ENCODE measurements at places on chromosomes 6 and 20.
A peak's percentile ranks its signal among the peaks of the same experiment; 100 is the strongest.

- DNase-seq, result no peak
Measured at GRCh38 chr20:47785311-47785853, at the start of gene SULF2. Gene SULF2, minus strand, starts transcription at chr20:47785481. Its CDS starts 28,118 bp downstream, at chr20:47757363.

GRCh38 chr6:37889051-37889450 is 69.5 kb downstream of the ZFAND3 start:
- no peak for DNase-seq

DNA sequence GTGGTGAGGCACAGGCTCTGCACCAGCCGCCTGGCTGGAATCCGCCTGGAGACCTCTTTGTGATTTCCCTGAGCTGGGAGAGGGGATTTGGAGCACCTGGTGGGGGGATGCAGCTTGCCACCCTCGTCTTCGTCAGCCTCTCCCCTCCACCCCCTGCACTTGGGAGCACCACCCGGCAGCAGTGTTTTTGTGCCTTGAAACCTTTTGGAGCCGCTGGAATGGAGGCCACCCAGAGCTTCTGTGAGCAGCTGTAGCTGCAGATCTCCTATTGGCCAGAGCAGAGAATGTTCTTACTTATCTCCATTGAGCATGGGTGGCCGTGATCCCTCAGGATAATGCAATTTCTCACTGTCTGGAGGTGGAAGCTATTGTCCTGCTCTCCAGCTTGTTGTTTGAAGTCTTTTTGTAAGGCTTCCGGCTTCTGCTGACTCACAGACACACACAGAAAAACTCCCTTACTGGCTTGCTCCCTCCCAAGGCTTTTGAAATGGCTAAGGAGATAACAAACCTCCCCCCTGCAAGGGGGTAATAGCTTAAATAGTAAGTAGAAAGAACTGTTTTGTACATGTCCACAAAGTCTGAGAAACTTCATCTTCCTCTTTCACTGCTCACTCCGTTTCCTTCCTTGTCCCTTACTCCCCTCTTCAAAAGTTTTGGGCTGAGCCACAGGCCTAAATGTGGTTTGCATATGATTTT is 271.2 kb downstream of the PRL start:
- peak; percentile 5 for DNase-seq

DNA sequence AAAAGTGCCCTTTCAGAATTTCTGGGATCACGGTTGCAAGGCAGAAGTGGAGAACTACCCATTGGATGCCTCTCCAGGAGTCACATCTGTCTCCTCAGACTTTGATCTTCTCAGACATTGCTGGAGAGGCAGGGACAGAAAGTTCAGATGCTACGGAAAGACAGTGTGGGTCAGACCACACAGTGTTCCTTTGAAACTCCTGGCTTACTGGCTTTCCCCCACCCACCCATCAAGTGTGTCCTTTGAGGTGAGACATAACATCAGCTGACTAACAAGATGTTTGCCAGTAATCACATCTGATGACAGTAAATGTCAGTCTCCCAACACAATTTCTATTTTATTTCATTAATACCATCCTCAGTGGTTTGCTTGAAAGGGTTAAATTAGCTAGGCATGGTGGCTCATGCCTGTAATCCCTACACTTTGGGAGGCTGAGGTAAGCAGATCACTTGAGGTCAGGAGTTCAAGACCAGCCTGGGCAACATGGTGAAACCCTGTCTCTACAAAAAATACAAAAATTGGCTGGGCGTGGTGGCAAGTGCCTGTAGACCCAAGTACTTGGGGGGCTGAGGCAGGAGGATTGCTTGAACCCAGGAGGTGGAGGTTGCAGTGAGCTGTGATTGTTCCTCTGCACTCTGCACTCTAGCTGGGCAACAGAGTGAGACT is 67.2 kb upstream of the SNX9 start:
- DNase-seq, result peak; percentile 77

GRCh38 chr6:168968228-168968627 is 285.4 kb downstream of the THBS2 start:
- no peak for DNase-seq

- DNase-seq, result peak; percentile 63
Measured at GRCh38 chr6:31615748-31616147, 714 bp downstream of the AIF1 start.

GRCh38 chr20:63687419-63688178 is 8.9 kb upstream of the TNFRSF6B start:
- no peak for DNase-seq

DNA sequence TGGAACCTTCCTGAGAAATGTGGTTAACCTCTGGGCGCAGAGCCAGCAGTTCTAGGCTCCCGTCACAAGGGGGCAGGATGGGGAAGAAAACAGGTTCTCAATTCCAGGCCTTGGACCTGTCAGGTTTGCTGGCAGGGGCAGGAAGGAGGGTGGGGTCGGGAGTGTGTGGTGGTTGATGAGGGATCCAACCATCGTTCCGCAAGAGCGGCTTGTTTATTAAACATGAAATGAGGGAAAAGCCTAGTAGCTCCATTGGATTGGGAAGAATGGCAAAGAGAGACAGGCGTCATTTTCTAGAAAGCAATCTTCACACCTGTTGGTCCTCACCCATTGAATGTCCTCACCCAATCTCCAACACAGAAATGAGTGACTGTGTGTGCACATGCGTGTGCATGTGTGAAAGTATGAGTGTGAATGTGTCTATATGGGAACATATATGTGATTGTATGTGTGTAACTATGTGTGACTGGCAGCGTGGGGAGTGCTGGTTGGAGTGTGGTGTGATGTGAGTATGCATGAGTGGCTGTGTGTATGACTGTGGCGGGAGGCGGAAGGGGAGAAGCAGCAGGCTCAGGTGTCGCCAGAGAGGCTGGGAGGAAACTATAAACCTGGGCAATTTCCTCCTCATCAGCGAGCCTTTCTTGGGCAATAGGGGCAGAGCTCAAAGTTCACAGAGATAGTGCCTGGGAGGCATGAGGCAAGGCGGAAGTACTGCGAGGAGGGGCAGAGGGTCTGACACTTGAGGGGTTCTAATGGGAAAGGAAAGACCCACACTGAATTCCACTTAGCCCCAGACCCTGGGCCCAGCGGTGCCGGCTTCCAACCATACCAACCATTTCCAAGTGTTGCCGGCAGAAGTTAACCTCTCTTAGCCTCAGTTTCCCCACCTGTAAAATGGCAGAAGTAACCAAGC is 29.6 kb downstream of the SRSF3 start:
- DNase-seq, result peak; percentile 84

GRCh38 chr6:10852361-10852960 is 14.1 kb upstream of the MAK start:
- no peak for DNase-seq

DNA sequence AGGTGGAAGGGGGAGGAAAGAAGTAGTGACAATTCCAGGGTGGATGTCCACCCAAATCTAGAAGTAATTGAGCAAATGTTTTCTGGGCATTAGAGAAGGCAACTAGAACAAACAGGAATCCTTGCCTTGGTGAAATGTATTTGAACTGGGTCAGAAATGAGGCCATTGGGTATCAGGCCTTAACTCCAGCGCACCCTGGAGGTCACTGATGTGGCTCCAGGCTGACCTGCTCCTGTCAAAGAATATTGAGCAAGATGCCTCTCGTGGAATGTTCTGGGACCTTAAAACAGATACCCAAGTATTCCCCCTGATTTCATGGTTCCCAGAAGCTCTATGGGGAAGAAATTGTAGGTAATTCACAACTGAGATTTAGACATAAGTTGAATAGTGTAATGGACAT is 6.9 kb downstream of the HLA-DPB1 start:
- peak; percentile 32 for DNase-seq

GRCh38 chr6:5095236-5095635 is 10.1 kb downstream of the PPP1R3G start:
- DNase-seq, result no peak

- DNase-seq, result no peak
Measured at GRCh38 chr6:34389034-34389433, 3.4 kb downstream of the NUDT3 start.

DNA sequence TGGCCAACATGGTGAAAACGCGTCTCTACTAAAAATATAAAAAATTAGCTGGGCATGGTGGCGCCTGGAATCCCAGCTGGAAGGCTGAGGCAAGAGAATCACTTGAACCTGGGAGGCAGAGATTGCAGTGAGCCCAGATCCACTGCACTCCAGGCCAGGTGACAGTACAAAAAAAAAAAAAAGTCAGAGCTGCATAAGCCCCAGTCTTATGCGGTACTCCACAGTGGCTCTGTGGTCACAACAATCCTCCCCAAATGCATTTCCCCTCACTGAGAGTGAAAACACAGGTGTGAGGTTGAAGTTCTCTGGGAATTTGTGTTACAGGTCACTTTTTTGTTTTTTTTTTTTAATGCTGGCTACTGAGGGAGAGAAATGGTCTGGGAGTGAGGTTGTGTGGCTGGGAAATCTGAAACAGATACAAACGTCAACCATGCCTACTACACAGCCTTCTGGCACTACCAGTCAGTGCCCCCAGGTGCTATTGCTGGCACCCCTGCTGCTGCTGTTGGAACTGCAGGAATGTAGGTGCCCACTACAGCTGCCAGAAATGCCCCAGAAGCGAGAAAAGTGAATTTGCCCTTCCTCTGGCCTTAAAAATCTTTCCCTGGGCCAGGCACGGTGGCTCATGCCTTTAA is 5.7 kb downstream of the MRPS26 start:
- no peak for DNase-seq

DNA sequence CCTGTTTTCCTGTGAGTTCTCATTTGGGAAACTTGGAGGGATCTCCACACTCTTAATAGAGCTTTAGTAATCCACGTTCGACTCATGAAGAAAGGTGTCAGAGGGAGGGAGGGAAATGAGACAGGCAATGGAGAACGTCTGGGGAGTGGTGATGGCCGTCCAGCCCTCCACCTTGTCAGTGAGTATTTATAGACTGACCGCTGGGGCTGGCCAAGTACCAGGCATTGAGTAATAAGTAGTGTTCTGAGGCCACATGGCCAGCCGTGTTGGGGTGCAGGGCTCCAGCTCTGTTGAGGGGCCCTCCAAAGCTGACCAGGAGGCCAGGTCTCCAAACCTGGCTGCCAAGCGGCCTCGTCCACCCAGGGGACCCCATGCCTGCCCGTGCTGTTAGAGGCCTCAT is 11.3 kb upstream of the DSN1 start:
- no peak for DNase-seq

- DNase-seq, result no peak
Measured at GRCh38 chr6:124670801-124671200, 291.4 kb upstream of the RNF217 start.

DNA sequence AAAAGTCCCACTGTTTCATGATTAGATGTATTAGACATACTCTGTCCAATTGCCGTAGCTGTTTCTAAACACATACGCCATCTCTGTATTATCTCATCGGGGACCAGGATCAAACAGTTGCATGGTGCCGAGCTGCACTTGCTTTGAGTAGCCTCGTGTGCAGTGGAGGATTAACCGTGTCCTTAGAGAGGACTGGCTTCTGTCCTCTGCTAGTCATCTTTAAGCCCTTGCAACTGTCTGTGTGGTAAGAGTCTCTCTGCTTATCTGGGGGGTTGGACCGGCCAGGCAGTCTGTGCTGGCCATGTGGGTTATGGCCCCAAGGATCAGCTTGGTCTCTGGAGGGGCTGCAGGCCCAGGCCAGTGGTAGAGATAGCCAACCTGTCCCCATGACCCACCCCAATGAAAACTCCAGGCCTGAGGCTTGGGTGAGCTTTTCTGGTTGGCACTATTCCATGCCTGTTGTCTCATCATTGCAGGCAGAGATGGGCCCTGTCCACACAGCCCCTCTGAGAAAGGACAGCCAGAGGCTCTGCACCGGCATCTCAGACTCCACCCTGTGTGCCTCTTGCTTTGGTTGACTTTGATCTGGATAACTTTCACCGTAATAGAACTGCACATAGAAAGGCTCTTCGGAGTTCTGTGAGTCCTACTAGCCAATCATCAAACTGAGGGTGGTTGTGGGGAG is 137.3 kb upstream of the SNX9 start:
- DNase-seq, result no peak

DNA sequence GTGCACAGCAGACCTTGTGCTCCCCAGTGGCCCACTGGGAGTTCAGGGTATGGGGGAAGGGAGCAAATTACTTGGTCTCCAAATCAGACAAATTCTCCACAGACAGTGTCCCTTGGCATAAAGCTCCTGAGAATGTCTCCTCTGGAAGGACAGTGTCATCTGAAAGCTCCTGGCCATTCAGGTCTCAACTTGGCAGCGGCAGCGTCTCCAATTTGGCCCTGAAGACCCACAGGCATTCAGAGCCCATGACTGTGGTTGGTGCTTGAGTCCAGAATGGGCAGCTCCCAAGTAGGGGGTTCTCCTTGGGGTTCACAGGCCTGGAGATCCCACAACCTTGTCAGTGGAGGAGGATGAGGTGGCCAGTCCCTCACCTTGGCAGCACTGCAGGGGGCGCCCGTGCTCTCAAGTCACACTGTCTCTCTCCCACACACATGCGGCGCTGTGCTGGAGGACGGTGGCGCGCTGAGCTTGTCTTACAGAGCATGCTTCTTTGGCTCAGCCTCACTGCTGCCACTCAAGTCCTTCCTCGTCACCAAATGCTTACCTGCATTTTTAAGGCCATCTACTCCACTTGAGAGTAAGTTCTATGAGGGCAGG is 20.7 kb downstream of the DYNLRB1 start:
- DNase-seq, result peak; percentile 52

GRCh38 chr6:142809947-142810346 is 135.0 kb downstream of the HIVEP2 start:
- DNase-seq, result no peak

DNA sequence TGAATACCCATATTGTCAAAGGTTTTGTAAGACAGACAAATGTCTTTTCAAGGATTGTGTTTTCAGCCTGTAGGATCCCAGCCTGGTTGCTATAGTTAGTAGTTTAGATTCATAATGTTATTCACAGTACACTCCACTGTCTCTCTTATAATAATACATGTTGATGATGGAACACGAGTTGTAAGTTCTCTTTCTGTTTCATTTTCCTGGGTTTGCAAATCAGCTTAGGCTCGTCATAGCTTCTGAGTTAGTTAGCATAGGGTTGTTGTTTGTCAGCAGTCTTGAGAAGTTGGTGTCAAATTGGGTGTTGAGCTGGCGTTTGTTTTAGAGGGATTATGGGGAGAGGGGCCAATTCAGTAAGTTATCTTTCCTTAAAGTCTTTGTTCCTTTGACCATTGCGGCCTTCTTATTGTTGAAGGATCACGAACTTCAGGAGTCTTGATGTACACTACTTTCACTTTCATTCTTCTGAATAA is 45.8 kb downstream of the QKI start:
- DNase-seq, result no peak

- no peak for DNase-seq
Measured at GRCh38 chr6:42168650-42169049, 4.5 kb upstream of the GUCA1A start.

GRCh38 chr6:165298402-165298801 is 11.0 kb downstream of the C6orf118 start:
- DNase-seq, result no peak

GRCh38 chr6:32854376-32855178 is 585 bp downstream of the PSMB9 start:
- peak; percentile 57 for DNase-seq

- peak; percentile 7 for DNase-seq
Measured at GRCh38 chr20:10316582-10316981, 98.0 kb downstream of the SNAP25 start.

GRCh38 chr6:37513576-37513975 is 13.9 kb upstream of the CCDC167 start:
- DNase-seq, result no peak

DNA sequence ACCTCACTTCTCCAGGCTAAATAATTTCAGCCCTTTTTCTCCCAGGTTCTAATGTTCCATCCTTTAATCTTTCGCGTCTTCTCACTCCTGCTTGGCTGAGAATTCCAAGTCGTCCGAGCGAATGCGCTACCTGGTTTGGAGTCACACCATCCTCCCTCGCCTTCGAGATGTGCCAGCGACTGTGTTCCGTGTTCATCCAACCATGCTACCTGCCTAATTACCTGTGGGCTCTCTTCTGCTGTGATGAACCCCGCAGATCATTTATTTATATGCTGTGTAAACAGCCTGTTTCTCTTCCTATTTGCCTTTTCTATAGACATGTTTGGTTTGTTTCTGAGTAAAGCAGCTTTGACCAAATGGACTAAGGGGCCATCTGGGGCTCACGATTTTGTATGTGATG is 83.5 kb upstream of the TMEM181 start:
- DNase-seq, result no peak
